ENCODE measurements at places on chromosomes 16 and 17.

DNA sequence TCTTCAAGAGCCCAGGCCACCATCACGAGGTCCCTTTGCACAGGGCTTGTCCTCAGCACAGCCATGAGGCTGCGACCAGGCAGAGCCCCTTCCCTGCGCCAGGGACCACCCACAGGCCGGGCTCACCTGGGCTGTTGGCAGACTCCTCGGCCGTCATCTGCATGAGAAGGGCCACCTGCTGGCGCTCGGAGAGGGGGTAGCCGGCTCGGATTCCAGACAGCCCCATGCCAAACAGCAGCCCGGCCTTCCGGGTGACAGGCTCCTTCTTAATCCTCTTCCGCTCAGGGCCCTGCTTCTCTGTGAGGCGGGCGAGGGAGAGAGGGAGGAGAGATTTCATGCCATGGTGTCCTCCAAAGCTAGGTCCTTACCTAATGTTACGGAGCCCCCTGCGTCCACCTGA is 73.4 kb downstream of the ZNF778 start:
- no peak for DNase-seq

DNA sequence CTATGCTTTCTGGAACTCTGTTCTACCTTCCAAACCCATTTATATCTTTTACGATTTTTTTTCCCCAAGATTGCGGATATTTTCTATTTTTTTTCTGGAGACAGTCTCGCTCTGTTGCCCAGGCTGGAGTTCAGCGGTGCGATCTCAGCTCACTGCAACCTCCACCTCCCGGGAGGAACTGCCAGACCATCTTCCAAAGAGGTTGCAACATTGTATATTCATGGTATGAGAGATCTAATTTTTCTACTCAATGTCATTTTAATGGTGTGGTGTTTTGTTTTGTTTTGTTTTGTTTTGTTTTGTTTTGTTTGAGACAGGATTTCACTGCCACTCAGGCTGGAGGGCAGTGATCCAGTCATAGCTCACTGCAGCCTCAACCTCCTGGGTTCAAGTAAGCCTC is 8.5 kb upstream of the BMERB1 start:
- DNase-seq = no peak

- DNase-seq = no peak
These were observed 4.9 kb upstream of the RBL2 start for GRCh38 chr16:53429221-53429943.

GRCh38 chr16:61045931-61046330 is 990.3 kb downstream of the CDH8 start:
- DNase-seq = no peak

DNA sequence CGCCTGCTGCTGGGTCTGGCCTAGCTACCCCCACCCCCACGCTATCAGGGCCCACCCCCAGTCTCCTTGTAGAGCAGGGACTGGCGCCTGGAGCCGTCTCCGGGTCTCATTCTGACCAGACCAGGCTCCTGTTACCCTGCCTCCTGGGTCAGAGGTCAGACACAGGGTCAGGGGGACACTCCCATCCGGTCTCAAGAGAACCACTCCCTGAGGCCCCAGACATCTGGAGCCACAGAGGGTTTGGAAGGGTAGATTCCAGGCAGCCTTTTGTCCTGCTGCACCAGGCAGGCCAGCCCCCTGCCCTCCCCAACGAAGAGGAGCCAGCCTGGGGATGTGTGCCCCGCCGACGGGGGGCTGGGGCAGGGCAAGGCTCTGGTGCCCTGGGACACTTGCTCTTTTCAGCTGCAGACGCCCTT is 944 bp upstream of the WFIKKN1 start:
- DNase-seq = no peak

All from cerebellum (tissue), 4 donors.